Omental fat pad (tissue), 4 donors: ENCODE measurements at places on chromosomes 12 and 14. TPM values are rescaled to one million over a fixed set of nuclear protein-coding genes. Genes with fewer than 3 reads are reported as not detected.
A peak's percentile ranks its signal among the peaks of the same experiment; 100 is the strongest.

Gene KRT6C
- not detected for total RNA-seq

Gene SMCO2
- not detected for total RNA-seq

DNA sequence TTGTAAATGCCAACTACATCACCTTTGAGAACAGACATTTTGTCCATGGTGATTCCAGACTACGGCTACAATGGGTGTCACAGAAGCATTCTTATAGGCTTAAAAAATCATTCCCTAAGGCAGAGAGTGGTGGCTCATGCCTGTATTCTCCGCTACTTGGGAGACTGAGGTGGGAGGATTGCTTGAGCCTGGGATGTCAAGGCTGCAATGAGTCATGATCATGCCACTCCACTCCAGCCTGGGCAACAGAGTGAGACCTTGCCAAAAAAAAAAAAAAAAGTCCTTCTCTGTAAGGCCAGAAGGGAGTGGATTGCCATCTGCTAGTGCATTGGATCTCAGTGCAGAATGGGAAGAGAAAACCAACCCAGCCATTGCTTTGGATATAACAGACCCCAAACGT, 522.5 kb downstream of the VRK1 start:
- DNase-seq = no peak

DNA sequence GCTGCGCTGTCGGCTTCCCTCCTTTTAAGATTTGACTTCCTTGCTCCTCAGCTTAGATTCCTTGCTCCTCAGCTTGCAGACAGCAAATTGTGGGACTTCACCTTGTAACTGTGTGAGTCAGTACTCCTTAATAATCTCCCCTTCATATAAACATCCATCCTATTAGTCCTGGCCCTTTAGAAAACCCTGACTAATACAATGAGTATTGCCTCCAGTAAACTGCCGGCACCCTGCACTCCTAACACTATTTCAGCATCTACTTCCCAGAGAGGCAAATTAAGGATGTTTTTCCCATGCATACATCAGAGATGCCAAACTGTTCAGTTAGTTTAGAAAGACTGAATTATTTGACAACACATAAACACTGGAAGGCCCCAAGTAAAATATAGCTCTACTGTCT, 611.3 kb upstream of the TMEM132C start:
- DNase-seq = no peak

DNA sequence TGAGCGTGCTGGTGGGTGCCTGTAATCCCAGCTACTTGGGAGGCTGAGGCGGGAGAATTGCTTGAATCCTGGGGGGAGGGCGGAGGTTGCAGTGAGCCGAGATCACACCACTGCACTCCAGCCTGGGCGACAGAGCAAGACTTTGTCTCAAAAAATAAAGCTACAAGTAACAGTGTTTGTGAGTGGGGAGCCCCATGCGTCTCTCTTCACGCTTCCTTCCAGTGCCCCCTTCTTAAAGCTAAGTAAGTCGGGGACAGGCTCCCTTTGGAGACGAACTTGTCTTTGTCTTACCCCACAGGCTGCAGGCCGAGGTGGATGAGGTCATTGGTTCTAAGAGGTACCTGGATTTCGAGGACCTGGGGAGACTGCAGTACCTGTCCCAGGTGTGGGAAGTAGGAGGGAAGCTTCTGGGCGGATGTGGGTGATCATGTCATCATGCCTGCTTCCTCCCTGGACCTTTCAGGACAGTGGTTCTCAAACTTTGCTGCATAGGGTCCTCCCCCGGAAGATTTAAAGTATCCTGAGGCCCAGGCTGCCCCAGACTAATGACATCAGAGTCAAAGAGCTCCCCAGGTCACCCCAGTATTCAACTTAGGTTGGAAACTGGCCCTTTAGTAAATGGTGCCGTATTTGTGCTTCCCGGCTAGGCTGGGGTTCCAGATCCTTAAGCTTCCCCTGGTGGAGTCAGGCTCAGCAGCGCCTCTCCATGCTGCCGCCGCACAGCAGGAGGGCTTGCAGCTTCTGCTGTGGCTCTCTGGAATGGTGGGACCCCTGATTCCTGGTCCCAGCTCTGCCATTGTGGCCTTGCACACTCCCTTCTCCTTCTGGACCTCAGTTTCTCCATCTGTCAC, 37.1 kb downstream of the CYP46A1 start:
- no peak for DNase-seq

Gene ADAM20
- total RNA-seq = 3.2 TPM

GRCh38 chr14:23352506-23353432, at the start of gene SLC22A17:
Gene SLC22A17, minus strand, starts transcription at chr14:23352887.
- DNase-seq = peak; percentile 32

DNA sequence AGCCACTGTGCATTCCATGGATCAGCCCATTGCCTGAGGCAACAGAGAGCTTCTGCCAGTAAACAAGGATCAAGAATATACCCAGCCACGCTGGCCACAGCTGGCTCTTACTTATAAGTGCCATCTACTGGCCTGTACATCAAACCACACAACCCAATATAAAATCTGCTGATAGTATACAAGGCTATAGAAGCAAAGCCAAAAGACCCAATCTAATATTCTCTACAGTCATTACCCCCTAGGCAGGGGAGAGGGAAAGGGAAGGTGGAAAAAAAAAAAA, 4.4 kb upstream of the FAM186B start:
- no peak for DNase-seq

Gene RERG
- total RNA-seq = 9.6 TPM

Gene PIK3C2G
- total RNA-seq = 0.19 TPM

Gene C12orf54
- 0.72 TPM for total RNA-seq

DNA sequence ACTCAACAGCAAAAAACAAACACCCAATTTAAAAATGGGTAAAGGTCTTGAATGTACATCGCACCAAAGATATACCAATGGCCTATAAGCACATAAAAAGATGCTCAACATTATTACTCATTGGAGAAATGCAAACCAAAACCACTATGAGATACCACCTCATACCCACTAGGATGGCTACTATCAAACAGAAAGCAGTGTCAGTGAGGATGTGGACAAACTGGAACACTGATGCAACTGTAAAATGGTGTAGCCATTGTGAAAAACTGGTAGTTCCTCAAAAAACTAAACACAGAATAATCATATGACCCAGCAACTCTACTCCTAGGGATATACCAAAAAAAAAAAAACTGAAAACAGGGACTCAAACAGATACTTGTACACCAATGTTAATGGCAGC, 49.3 kb downstream of the CDK17 start:
- DNase-seq = no peak

Gene GRIP1
- total RNA-seq = 2.5 TPM

Gene TMTC2
- 15.9 TPM for total RNA-seq
